Pons (tissue), 1 donor: ENCODE measurements at places on chromosomes 7 and 10.
A peak's percentile ranks its signal among the peaks of the same experiment; 100 is the strongest.

DNA sequence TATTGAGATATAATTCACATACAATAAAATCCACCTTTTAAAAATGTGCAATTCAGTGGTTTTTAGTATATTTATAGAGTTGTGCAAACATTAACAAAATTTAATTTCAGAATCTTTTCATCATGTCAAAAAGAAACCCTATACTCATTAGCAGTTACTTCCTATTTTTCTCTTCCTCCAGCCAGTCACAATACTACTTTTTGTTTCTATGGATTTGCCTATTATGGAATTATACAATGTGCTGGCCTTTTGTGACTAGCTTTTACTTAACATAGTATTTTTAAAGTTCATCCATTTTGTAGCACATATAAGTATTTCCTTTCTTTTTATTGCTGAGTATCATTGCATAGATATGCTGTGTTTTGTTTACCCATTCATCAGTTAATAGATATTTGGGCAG lies 199.9 kb upstream of the IMMP2L start:
- DNase-seq = no peak

DNA sequence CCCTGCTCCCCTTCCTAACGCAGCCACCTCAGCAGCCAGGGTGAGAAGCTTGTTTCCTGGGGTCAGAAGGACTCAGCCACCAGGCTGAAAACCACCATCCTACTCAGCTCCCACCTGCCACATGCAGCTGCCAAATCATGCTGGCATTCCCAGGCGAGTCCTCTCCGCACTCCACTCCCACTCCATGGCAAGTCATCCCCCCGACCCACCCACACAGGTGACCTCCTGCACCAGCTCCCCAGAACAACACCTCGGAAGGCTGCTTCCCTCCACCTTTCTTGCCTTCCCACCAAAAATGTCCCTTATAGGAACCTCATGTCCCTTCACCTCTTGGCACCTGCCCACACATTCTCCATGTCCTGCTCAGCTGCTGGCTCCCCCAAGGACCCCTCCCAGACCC lies 4.6 kb downstream of the PDAP1 start:
- DNase-seq = no peak

- peak; percentile 14 for DNase-seq
These were observed 123.4 kb downstream of the MAD1L1 start for GRCh38 chr7:2109251-2109872.

DNA sequence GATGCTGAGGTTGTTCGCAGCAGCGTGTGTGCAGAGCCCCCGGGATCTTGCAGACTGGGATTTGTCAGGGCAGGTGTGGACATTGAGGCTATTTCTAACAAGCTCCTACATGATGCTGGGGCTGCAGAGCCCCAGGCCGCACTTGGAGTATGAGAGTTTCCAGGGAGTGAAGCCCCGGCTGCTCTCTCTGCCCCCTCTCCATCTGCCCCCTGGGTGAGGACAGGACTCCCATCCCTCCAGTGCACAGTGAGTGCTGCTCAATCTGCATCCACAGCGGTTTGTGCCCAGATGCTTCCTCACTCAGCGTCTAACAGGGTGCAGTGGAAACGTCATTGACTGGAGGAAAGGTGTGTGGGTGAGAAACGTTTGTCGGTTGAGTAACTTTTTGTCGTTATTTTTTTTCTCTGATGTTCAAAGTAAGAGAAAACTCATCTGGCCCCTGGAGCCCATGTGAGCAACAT lies 25.3 kb downstream of the IL2RA start:
- DNase-seq = no peak

DNA sequence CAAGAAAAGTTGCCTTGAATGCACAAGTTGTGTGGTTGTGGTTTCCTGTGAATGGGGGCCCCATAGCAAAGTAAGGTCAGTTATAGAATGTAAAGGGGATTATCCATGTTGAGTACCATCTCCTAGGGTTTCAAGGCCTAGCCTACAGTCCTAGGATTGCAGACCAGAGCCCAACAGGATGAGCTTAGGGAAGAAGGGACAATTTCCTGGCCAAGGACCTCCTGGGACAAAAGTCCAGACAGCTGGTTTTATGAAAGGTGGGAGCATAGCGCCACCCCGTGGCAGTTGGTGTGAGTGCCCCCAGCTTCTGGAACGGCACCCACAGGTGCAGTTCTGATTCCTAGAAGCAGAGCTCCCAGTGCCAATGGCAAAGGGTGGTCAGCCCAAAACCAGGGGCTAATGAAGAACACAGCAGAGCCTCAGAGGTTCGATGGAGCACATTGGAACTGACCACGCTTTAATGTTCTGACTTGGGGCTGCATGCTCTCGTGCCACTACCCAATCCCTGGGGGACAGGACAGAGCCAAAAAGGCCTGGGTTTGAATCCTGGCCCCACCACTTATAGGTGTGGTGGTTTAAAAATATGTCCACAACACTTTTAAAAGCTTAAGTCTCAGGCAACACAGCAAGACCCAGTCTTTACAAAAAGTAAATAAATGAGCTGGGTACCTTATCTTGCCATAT lies 25.8 kb upstream of the TMEM120A start:
- peak; percentile 63 for DNase-seq

GRCh38 chr7:70319057-70319456 lies 720.8 kb downstream of the AUTS2 start:
- DNase-seq = no peak

- DNase-seq = no peak
These were observed 21.7 kb downstream of the DDIT4 start for GRCh38 chr10:72295330-72295910.

DNA sequence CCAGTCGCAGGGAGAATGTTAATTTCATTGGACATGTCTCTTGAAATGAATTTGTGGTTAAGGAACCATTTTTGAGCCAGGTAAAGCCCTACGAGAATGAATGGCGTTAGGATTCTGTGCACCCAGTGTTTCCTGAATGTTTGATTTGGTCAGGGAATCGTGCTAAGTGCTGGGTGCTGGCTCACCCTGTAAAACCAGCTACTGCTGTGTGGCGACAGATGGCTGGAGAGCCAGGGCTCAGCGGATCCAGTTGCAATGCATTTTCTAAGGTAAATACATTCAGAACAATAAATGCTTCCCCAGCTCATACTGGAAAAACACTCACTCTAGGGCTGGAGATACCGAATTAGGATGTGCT lies 355.5 kb downstream of the GLRX3 start:
- no peak for DNase-seq

DNA sequence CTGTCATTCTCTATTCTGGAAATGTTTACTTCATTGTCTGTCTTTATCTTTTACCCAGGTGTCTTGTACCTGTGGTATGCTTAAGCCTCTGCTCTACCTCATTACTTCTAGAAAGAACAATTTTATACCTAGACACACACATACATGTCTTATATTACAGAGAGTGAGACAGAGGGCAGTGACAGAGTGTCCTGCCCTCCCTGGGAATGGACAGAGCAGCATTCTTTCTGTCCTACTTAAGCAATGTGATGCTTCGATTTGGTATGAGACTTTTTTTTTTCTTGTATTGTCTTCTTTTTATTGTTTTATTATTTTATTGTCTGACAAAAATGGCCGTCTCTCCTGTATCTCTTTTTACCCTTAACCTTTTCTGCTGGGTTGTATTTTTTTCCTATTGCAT lies 286.1 kb downstream of the EXOC4 start:
- DNase-seq = no peak

DNA sequence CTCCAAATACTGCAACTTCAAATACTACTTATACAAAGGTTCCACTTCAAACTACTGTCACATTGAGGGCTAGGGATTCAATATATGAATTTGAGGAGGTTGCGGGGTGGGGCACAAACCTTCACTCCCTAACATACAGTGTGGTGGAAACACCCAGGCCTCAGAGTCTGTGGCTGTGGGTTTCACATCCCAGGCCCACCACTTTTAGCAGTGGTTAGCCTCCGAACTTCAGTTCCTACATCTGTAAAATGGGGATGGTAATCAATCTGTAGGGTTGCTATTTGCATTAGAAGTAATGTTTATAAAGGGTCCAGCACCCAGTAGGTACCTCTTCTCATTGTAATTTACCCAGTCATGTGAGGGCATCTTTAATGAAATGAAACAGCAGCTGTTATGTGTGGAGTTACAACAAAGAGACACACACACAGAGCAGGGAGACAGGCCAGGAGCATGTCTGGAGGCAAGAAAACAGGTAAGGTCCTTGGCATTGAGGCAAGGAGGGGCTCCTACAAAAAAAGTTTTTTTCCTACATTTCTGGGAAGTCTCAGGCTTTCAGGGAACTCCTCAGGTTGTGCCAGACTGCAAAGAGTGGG lies 570.9 kb downstream of the LRMDA start:
- no peak for DNase-seq

DNA sequence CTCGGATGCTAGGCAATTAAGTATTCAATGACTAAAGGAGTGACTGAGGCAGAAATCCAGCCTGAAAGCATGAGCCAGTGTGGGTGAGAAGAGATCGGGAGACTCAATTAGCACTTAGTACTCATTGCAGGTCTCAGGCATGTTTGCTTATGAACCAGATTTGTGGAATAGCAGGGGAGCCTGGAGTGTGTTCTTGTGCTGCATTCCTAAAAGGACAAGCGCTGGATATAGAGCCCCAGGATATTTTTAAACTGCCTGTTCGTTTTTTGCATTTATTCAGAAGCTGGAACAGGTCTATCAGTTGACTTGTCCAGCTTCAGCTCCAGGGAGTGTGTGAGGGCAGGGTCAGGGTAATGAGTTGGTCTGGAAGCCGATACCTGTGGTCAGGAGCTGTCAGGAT lies 120.3 kb downstream of the BMPER start:
- no peak for DNase-seq

DNA sequence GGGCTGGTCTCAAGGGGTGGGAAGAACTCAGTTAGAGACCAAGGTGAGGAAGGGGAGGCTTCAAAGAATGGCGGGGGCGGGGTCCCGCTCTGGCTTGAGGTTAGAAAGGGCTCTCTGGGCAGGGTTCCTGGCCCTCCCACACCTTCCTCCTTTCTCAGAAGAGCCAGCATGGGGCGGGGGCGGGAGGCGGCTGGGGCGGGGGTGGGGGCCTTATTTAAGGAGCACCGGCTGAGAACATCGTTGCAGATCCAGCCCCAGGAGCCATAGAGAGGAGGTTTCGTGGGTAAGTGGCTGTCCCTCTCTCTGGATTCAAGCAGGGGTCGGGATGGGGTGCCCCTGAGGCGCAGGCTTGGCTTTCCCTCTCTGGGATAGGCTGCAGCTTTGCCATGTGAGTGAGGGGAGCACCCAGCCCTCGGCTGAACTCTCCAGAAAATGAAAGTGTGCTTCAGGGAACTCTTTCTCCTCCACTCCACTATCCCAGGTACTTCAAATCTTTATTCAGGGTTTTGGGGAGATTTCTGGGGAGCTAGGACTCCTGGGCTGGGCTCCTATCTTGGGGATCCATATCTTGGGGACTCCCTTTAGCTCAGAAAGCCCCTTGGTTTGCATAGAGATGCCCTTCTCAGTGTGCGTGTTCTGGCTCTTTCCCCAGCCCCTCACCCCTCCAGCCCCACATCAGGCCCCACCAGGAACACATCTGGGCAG lies 3.3 kb upstream of the CUEDC2 start:
- no peak for DNase-seq

GRCh38 chr7:130741331-130741995 lies 7.5 kb upstream of the KLF14 start:
- no peak for DNase-seq
